ENCODE measurements at places on chromosomes 12 and 14.

DNA sequence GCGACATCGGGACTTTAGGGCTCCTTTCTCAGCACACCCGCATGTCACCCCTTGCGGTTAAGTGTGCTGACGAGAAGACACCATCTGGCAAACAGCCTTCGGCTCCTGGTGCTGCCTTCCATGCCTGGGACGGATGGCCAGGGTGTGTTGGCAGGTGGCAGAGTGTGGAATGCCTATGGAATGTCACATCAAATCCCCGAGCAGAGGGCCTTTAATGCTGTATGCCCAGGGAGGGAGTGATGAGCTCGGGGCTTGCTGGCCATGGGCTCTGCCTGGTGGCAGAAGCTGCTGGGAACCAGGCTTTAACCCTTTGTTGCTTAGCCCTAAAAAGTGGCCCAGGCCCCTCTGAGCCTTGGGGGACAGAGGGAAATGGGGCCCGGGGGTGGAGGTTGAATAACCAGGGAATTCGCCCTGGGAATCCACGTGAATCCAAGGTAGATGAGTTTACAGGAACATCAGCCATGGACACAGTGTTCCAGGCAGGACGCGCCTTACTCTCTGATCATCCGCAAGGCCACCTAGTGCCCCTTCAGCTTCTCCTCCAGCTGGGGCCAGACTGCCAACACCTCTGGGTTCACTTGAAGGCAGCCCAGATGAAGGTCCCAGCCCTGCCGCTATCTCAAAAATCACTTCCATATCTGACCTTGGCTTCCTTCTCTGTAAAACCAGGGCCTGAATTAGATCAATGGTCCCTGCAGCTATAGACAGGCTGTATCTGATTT is 17.4 kb downstream of the FAM181A start:
- DNase-seq: no peak

- no peak for DNase-seq
Measured at GRCh38 chr12:86670986-86671385, 414.8 kb upstream of the MGAT4C start.

- DNase-seq: no peak
Measured at GRCh38 chr12:31279390-31279924, 46.5 kb downstream of the SINHCAF start.

DNA sequence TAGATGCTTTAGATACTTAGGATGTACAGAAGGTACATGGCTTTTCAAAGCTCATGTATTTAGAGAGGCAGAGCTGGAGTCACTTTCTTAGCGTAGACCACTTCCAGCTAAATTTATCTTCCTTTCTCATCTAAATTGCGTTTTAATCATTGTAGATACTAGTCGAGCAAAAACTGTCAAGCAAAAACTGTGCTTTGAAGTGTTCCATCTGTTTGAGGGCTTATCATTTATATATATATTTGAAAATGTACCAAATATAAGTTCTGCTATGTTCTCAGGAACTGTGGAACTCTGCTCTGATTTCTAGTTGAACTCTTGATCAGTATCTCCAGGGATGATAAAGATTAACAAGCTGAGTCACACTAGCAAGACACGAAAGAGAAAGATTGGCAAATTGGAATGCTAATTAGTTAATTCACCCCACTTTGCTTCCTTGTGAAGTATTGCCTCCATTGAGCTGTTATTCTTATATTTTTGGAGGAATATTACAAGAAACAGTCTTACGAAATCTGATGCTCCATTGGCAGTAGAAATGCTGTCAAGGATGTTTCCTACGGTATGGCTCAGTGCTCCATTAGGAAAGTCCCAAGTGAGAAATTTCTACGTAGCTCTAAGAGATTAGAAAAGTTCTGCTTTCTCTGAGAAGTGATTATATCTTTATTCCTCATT is 310.7 kb downstream of the AEBP2 start:
- no peak for DNase-seq

DNA sequence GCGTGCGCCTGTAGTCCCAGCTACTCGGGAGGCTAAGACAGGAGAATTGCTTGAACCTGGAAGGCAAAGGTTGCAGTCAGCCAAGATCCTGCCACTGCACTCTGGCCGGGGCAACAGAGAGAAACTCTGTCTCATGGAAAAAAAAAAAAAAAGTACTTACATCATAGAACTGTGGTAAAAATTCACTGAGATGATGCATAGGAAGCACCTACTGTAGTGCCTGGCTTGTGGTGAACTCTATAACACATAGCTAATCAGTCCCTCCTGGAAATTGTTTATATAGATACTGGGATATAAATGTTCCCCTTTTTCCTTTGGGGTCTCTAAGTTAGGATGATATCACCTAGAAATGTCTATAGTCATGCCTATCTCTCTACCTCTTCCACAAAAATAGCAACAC is 89.7 kb upstream of the CPM start:
- no peak for DNase-seq

DNA sequence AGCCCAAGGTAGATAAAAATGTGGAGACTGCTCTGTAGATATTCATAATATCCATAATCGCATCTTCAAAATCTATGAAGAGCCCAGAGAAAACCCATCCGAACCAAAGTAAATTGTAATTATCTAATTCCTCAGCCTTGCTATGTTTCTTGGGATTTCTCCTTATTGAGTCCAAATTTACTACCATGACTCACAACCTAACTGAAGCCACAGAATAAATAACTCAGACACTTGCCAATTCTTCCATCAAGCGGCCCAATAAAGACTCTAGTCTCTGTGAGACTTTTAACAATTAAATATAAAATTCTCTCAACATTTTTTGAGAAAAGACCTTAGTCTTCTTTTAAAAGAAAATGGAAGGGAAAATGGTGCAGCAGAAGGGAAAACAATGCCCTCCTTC is 409.8 kb downstream of the DAD1 start:
- no peak for DNase-seq

- DNase-seq: no peak
Measured at GRCh38 chr12:109239179-109239578, 69.9 kb downstream of the FOXN4 start.

All from activated T-helper 2 cell treated with anti-CD3 and anti-CD28 coated beads, Interferon-gamma antibody, Interleukin-2, Interleukin-4, amounts not matched to agents 10 μg/mL and 5 μg/mL and 100 μg/mL, durations not matched to agents 14 hours and 24 hours and 36 hours (primary cell).